ENCODE measurements at places on chromosomes 16 and 17.

DNA sequence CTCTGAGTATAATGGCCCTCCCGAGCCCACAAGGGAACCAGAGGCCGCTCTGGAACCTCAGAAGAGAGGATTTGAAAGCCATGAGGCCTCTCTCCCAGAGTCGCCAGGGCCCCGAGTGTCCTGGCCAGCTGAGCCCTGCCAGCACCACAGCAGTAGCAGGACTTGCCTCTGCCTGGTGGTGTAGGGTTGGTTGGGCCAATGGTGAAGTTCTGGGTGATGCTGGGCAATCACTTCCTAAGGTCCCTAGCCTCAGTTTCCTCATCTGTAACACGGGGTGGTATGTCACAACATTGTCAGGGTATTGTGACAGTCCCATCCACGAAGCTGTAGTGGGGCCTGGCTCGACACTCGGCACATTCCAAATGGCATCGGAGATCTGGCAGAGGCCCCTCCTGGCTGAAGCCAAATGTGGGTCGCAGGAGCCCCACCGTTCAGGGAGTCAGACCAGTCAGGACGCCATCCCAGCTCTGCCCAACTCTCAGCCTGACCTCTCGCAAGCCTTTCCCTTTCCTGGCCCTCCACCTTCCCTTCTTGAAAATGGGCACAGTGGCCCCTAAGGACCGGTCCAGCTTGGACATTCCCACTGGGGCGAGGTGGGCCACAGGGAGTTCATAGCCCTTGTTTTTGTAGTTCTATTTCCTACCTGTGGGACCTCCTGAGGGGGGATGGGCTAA is 1.7 kb downstream of the NATD1 start:
- no peak for DNase-seq

GRCh38 chr16:86245351-86245750 is 265.0 kb upstream of the FOXF1 start:
- DNase-seq, result no peak

DNA sequence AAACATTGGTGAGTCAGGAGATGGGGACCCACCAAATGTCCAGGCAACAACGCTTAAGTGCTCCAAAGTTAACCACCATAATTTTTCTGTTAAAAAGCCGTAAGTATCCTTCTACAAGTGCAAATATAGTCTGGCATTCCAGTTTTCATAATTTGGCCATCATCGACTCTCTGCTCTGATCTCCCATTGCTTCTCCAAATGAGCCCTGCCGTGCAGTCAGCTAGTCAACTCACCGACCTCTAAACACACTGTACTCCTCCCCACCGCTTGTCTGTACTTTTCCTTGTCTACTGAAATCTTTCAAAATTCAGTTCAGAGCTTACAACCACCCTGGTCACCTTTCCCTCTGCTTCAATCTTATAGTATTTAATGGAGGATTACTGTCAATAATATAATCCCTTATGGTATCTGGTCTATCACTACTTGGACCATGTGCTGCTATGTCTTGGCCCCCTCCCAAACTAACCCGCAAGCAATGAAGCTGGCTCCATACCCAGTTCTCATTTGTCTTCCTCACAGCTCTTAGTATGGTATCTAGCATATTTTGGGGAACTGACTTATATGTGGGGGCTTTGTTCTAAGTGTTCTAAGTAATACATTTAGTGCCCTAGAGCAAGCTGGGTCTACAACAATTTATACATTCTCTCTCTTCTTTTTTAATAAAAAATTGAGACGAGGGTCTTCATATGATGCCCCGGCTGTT is 52.7 kb upstream of the SLC25A19 start:
- no peak for DNase-seq

GRCh38 chr16:72220875-72221629 is 49.1 kb upstream of the PMFBP1 start:
- no peak for DNase-seq

GRCh38 chr16:52581530-52581929 is 34.6 kb upstream of the TOX3 start:
- DNase-seq, result no peak

DNA sequence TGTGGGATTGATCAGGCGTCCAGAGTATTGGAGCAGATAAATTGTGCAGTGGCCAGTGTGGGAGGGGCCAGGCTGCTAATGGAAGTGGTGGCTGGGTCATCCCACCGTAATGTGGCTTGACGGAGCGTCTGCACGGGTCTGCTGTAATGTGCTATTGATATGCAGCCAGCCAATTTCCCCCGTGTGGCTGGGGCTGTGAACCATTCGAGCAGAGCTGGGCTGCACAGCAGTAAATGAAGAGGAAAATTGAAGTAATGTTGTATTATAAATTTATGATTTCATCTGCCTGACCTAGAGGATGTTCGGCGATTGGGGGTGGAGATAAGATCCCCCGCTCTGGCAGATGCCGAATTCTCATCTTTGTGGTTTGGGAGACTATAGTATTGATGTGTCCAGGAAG is 121.5 kb downstream of the CCDC182 start:
- DNase-seq, result no peak

- DNase-seq, result no peak
Measured at GRCh38 chr16:46972429-46973206, 856 bp downstream of the DNAJA2 start.

- no peak for DNase-seq
Measured at GRCh38 chr16:87824991-87825841, 44.1 kb downstream of the SLC7A5 start.

DNA sequence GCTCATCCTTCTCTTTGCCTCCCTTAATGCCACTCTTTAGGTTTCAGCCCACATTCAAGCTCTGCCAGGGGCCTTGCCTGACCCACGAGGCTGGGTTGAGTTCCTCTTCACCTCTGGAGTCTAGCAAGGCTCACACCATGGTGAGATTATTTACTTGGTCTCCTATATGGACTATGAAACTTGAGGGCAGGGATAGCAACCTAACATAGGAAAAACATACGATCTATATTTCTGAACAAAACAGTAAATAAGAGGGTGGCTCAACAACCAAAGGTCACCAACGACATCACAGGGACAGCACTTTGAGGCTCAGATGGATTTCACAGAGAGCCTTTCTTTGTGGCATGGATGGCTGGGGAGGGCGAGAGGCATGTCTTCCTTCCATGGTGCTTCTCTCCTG is 197.0 kb downstream of the MAF start:
- no peak for DNase-seq

GRCh38 chr17:15955793-15956541 is 11.0 kb downstream of the ADORA2B start:
- no peak for DNase-seq

DNA sequence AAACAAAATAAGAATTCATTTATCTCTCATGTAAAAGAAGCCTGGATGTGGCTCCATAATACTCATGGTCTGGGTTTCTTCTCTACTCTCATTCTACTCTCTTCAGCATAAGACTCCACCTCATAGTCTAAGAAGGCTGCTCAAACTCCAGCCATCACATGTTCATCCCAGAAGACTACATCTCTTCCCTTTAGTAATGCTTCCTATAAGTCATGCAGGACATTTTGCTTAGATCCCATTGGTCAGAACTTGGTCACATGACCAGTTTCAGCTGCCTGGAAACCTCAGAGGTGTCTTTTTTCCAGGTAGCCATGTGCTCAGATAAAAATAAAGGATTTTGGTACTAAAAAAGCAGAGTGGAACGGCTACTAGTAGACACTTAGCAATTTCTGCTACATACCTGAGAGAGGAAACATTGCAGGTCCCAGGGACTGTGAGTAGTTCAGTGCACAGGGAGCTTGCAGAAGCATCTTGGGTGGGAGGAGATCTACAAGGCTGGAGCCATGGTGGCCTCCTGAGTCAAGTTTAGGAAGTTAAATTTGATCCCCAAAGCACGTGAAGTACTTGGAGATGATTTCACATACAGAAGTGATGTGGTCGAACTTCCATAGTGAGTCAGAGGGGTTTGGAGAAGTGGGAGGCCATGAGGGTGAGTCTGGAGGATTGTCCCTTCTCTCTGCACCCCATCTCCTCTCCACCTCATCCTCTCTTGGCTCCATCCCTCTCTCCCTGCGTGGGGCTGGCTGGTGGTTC is 110.2 kb downstream of the CCDC182 start:
- no peak for DNase-seq

Data from hippocampal formation (tissue), 2 donors.